ENCODE measurements at places on chromosomes 16 and 17.
A peak's percentile ranks its signal among the peaks of the same experiment; 100 is the strongest.

- DNase-seq = no peak
Measured at GRCh38 chr17:34733333-34733732, 154.0 kb downstream of the TMEM132E start.

DNA sequence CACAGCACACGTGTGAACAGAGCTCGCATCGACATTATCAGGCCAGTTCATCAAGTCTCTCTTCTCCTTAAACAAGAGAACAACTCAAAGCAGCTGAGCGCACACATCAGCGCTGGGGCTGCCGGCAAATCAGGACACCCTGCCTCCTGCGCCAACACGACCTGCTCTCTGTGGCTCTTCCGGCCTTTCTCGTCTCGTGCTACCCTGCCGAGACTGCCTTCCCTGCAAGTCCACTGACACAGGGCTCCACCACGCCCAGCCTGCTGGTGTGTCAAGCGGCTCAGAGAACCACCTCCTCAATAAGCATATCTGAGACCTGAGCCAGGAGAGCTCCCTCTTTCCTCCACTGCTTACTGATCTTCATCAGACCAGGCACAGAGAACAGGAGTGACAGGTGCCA, 96.9 kb downstream of the ZNF778 start:
- DNase-seq = peak; percentile 42

- DNase-seq = no peak
Measured at GRCh38 chr17:29060475-29060874, 17.5 kb downstream of the PIPOX start.

DNA sequence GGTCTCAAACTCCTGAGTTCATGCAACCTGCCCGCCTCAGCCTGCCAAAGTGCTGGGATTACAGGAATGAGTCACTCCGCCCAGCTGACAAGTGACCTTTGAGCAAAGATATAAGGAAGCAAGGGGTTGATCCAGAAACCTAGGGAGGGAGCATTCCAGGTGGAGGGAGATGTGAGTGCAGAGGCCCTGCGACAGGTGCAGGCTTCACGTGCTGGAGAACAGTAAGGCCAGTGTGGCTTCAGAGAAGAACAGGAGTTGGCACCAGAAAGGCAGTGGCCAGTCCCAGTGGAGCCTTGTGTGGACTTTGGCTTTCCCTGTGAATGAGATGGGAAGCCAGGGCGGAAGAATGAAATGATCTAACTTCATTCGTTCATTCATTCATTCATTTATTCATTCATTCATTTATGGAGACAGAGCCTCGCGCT, 73.6 kb upstream of the HAS3 start:
- DNase-seq = no peak

GRCh38 chr16:85902366-85903155, 3.6 kb downstream of the IRF8 start:
- peak; percentile 63 for DNase-seq

- DNase-seq = no peak
Measured at GRCh38 chr16:90031186-90031930, 12.1 kb upstream of the DBNDD1 start.

DNA sequence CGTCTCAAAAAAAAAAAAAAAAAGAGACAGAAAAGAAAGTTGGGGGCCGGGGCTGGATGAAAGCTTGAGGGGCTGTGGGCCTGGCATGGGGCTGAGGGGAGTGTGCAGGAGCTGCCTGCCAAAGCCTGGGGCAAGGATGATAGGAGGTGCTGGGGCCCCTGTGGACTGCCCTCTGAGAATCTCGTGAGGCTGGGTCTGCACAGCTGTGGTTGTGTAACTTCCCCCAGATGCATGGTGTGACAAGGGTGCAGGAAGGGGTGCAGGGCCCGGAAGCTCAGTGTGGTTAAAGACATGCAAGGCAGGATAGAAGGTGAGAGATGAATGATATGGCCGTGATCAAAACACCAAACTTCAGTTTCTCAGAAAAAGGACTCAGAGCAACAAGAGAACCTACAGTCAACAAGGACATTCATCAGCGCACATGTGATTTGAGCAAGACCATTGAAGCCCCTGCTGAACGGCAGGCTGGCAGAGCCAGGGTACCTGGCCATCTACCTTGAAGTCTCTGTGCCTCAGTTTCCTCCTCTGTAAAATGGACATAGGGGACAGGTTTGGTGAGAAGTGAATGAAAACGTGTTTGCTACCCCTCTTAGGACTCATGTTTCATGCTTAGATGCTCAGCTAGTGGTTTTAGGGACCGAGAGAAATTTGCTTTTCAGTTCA, 9.6 kb downstream of the IL32 start:
- peak; percentile 89 for DNase-seq

- DNase-seq = no peak
Measured at GRCh38 chr16:6704306-6704930, 628.2 kb upstream of the RBFOX1 start.

DNA sequence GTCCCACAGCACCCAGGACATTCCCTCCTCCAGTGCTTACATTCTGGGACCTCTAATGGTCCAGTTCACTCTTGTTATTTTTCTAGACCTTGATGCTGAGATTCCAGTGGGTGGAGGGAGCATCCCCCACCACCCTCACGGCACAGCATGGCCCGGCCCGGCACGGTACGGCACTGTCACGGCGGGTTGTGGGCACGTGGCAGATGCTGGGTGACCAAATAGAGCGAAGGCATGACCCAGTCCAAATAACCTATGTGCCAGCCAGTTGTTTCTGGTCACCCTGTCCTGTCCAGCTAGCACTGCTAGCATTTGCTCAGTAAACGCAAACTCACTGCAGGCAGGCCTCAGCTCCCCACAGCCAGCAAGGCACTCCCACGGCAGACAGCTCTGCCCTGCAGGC, 204.7 kb downstream of the ENGASE start:
- DNase-seq = no peak

DNA sequence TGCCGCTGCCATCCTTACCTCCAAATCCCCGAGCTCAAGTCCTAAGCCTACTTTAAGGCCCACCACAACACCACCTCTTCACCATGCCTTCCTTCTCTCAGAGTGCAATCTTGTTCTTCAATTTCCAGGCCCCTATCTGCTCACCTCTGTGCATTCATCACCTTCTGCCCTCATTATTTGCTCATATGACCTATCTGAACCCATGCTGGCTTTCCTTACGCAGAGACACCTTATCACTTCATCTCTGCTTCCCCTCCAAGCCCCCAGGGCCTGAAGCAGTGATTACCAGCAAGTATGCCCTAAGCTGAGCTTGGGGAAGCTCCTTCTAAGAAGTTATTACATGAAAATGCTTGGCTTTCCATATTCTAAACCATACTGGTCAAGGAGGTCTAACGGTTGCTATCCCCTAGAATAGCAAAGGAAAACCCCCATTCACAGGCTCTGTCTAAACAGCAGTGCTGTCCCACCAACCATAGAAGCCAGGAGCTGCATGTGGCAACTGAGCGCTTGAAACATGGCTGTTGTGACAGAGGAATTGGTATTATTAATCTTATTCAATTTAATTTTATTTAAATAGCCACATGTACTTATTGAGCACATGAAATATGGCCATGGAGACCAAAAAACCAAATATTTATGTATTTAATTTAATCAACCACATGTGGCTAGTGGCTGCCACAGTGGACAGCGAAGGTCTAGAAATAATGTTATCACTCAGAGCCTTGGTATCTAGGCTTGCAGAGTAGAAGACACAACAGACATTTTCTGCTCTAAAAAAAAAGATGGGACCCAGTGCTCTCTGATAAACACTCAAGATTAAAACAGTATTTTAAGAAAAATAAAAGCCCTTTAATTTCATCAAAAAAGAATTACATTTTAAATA, 13.9 kb downstream of the USP7 start:
- DNase-seq = no peak

- DNase-seq = no peak
Measured at GRCh38 chr17:17019891-17020456, 22.3 kb upstream of the MPRIP start.

GRCh38 chr17:51238255-51238887, 21.5 kb downstream of the MBTD1 start:
- DNase-seq = no peak

DNA sequence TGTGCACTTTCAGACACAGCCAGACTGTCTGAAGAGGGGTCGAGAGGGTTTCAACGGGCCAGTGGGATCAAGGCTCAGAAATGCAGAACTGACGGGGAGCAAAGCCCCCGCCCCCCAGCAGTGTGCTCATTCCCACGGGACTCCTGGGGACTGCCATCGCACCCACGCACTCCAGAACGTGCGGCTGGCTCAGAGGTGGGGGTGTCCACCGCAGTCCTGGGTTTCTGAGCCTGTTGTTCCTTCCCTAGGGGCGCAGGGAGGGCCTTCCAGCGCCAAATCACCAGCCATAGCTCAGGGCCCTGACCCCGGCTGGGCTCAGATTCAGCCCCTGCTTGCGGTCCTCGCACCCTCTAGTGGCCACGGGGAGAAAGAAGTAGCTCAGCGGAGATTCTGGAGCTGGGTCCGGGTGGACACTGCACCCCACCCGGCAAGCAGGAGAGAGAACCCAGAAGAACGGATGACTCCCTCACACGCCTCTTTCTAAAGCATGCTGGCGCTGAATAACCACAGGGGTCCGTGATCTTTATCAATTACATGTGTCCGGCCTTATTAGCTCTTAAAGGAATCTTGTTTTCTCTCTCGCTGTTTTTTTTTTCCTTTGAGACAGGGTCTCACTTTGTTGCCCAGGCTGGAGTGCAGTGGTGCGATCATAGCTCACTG, 45.0 kb upstream of the USP7 start:
- peak; percentile 71 for DNase-seq

- DNase-seq = no peak
Measured at GRCh38 chr17:70558821-70559220, 389.5 kb downstream of the KCNJ2 start.

- DNase-seq = no peak
Measured at GRCh38 chr17:81280571-81280970, 14.5 kb downstream of the SLC38A10 start.

- DNase-seq = no peak
Measured at GRCh38 chr17:68131456-68131855, 95.9 kb downstream of the KPNA2 start.

GRCh38 chr16:78591682-78592103, 492.2 kb downstream of the WWOX start:
- no peak for DNase-seq

DNA sequence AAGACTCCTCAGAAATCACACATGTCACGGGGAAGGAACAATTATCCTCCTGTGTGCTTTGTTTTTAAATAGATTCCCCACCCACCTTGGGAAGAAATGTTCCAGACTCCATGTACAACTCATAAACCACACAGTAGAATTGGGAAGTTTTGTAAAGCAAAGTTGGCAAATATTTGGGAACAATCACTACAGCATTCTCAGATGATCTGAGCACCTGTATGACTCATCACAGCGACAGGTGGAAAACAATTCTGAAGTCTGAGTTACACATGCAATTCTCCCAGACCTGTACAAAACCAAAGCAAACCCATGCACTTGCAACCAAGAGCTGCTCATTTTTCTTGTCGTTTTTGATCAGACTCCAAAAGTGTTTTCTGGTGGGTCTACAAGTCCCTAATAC, 14.4 kb upstream of the MYLK3 start:
- DNase-seq = no peak

- no peak for DNase-seq
Measured at GRCh38 chr16:19225651-19226050, 57.6 kb downstream of the SYT17 start.

- DNase-seq = no peak
Measured at GRCh38 chr17:32208436-32208835, 57.2 kb upstream of the RHBDL3 start.

- DNase-seq = no peak
Measured at GRCh38 chr16:598823-599739, 9.2 kb downstream of the RAB40C start.

DNA sequence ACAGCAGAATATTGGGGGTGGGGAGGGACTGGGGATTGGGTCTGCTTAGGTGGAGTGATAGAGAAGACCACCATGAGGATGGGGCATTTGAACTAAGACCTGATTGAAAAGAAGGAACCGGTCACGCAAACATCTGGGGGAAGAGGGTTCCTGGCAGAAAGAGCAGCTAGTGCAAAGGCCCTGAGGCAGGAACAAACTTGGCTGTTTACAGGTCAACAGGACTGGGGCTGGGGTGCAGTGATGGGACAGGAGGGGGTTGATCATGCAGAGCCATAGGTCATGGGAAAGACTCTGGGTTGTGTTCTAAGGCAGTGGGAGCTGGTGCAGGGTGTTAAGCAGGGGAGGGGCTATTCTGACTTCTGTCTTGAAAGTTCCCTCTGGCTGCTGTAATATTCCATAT, 1.9 kb downstream of the DRG2 start:
- no peak for DNase-seq

GRCh38 chr17:60353773-60354172, 38.2 kb downstream of the USP32 start:
- no peak for DNase-seq

DNA sequence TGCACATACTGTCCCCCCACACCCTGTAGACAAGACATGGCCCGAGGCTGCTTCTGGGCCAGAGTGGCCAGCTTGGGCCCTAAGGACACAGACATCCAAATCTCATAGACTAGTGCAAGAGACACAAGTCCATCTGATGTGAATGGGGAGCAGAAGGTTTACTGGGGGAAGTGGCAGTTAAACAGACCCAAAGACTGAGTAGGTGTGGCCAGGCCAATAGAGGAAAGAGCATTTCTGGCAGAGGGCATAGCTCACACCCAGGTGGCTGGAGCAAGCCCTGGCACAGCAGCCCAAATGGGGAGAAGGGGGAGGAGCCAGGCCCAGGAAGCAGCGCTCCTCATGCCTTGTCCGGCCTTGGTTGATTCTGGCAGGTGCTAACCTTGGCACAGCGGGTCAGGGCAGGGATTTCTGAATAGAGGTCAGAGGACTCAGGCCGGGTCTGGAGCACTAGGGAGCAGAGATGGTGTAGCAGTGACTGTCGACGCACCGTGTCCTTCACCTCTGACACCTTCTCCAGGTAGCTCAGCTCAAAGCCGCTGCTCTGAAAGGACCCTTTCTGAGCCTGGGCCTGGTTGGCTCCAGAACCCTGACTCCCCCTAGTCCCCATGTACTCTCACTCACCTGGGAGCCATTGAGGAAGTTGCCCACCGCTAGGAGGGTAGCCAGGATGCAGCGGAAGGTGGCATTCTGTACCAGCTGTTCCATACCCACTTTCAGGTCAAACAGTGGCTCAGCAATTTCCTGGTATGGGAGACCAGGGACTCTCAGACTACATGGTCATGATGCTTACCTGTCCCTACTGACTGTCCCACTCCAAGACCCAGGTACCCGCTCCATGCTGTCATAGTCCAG, 4.1 kb downstream of the TMEM208 start:
- DNase-seq = no peak

GRCh38 chr17:74009056-74009625, 194.3 kb upstream of the RPL38 start:
- no peak for DNase-seq

GRCh38 chr16:10408824-10409381, 23.0 kb downstream of the ATF7IP2 start:
- no peak for DNase-seq

DNA sequence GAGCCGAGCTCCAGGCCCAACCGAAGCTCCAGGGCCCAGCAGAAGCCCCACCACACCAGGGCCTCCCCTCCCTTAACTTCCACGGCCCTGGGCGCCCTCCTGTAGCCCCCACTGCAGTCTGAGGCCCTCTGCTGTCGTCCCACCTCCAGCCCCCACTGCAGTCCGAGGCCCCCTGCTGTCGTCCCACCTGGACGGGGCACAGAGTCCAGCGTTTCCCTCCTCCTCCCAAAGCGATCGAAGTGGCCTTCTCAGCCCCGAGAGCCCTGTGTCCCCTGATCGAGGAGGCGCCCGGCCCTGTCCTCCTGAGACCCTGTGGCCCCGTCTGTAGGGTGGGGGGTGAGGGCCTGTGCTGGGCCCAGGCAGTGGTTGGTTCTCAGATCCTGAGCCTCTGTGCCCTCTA, 25.8 kb upstream of the CACNA1H start:
- no peak for DNase-seq

GRCh38 chr17:40525294-40525693, 23.9 kb upstream of the TNS4 start:
- DNase-seq = no peak

GRCh38 chr17:79647456-79647915, 36.6 kb upstream of the RBFOX3 start:
- DNase-seq = no peak

Measured in CD4-positive, alpha-beta T cell treated with Interleukin-10 for 1 hour (primary cell).